ENCODE measurements at places on chromosomes 2 and 18.

DNA sequence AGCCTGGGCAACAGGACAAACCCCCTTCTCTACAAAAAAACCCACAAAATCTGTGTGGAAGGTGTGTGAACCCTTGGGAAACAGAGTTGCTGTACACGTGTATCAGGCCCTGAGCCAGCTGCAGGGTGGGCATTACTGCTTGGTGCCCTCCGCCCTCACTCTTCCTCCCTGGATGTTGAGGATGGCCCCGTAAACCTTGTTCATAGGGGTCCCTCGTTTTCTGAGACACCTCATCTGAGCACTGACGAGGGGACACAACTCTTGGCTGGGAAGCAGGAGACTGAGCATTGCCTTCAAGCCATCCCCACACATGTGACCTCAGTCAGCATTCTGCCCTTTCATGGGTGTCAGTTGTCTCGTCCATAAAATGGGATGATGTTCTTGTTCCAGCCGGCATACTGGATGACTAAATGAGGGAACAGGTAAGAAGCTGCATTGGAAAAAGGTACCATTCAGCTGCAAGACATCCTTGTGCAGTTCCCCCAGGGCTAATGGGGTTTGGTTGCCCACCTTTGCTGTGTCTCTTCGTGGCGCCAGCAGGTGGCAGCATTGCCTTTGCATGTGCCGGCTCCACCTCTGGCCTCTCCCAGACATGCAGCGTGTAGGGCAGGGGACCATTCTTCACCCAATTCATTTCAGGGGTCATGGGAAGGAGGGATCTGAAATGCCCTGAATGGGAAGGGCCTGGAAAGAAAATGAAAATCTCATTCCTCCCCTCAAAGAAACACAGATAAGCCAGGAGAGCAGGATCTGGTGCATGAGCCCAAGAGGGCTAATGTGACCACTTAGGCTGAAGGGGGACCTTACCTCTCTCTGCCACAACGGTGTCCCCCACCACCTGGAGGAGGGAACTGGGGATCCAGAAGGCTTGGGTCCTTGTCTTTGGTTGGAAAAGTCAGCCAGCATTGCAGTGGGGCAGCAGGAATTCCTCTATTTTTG is 36.4 kb upstream of the HAAO start:
- DNase-seq = peak; percentile 66

GRCh38 chr2:104521247-104521646 is 332.7 kb upstream of the POU3F3 start:
- DNase-seq = no peak

DNA sequence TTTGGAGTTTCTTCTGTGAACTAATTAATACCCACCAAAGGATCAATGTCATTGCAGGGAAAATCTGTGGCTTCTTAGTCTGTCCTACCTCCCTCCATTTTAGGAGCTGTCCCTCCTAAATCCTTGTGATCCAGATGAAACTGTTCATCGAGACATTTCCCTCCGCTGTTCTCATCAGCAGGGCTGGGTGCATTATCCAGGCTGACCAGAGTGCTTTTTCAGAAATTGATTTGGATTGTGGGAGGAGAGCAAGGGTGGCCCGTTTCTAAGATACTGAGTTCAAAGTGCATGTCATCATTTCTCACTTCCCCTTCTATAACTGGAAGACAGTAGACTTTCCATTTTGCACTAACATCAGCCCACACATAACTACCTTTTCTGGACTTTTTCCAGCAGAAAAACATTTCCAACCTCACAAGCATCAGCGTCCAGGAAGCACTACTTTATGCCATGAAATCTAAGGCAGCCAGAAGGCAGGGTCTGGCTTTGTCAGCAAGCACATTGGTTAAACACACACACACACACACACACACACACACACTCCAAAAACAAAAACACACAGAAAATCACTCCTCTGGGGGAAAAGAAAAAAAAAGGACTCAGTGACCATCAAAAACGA is 94.1 kb downstream of the ANKRD44 start:
- DNase-seq = peak; percentile 22

GRCh38 chr2:240902615-240903041 is 3.5 kb upstream of the CROCC2 start:
- DNase-seq = no peak

DNA sequence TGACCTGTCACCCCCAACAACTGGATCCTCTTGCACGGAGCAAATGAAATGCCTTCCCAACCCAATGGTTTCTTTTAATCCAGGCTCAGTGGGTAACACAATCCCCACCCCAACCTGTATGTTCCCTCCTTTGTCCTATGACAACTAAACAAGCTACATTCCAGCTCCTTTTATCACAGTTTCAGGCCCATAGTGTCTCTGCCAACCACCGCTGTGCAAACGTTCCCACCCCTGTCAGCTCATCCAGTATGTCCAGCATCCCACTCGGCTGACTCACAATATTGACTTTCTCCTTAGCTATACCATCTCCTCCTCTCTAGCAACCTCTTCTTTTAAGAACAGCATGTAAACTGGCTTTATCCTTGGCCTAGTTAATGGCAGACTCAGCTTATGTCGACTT is 117.9 kb upstream of the PPP1CB start:
- peak; percentile 70 for DNase-seq

- no peak for DNase-seq
Observed at GRCh38 chr18:45481821-45482220, 133.5 kb upstream of the SLC14A2 start.

DNA sequence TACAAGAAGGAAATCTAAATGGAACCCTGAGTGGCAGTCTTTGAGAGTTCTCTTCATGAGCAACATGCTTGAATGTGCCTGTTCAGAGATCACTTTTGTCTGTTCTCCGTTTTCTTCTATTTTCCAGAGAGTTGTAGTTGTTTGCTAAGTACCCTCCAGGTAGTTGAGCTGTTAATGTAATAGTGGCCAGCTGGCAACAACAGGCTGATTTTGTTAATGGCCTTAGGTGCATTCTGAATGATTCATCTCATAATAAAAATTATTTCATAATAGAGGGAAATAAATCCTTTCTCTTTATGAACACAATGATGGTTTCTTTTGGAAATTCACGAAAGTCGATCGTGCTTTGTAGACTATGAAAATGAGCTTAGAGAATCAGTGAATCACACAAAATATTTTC is 136.8 kb downstream of the LRP1B start:
- DNase-seq = no peak

- peak; percentile 75 for DNase-seq
Observed at GRCh38 chr2:9984217-9984739, 32.8 kb downstream of the GRHL1 start.

DNA sequence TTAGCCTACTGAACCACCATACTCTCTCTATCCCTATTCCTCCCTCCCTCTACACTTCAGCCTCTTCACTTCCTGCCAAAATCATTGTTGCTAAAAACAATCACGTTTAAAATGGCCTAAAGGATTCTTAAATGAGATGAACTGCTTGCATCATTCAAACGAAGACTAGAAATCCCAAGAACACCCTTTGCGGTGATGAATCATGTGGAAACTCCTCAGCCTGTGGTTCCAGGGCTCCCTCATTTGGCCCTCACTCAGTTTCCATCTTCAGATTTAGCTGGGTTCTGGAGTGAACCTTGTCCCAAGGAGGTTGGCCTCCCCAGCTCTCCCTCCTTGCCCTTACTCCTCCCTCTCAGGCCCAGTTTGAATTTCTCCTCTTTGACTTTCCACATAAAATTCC is 125.6 kb upstream of the CDC42EP3 start:
- DNase-seq = peak; percentile 70

GRCh38 chr2:241087420-241088268 is 14.4 kb downstream of the MTERF4 start:
- no peak for DNase-seq

DNA sequence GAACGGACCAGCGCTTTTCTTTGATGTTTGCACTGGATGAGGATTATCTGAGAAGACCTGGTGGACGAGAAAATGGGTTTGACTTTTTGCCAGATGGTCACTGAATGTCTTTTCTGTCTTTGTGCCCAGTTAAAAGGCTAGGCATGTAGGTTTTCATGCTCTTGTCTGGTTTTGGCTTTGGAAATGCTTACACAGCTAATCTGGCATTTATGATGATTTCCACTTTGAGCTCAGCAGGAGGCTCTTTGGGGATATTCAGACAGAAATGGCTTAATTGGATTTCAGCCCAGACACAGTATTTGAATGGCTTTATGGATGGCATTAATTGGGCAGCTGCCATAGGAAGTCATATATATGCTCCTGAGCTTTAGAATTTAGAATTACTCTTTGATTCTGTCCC is 59.6 kb downstream of the NCK2 start:
- DNase-seq = peak; percentile 35

- DNase-seq = no peak
Observed at GRCh38 chr2:201132518-201132917, 16.6 kb downstream of the CFLAR start.

DNA sequence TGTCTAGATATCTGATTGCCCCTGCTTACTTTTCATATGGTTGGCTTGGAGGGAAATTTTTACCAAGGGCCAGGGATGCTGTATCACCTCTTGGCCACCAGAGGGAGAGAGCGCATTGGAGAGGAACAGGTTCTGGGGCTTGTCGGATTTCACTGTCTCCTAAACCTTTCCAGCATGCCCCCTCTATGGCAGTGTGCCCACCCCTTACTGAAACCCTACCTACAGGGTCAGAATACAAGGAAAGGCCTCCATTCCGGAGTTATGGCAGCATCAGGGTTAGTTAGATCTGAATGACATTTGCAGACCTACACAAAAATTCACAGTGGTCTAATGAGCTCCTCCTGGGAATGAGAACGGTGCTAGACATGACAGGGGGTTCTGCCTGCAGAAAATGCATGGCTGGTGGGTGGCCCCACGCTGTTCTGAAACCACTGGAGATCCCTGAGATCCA is 5.8 kb downstream of the SLC14A2 start:
- peak; percentile 51 for DNase-seq

- DNase-seq = peak; percentile 85
Observed at GRCh38 chr2:127155028-127155581, 48.2 kb upstream of the BIN1 start.

- peak; percentile 27 for DNase-seq
Observed at GRCh38 chr18:12645751-12646203, 12.1 kb downstream of the SPIRE1 start.

- peak; percentile 3 for DNase-seq
Observed at GRCh38 chr2:127942002-127942401, 56.2 kb upstream of the AMMECR1L start.
